ENCODE measurements at places on chromosomes 6 and 20.
A peak's percentile ranks its signal among the peaks of the same experiment; 100 is the strongest.

DNA sequence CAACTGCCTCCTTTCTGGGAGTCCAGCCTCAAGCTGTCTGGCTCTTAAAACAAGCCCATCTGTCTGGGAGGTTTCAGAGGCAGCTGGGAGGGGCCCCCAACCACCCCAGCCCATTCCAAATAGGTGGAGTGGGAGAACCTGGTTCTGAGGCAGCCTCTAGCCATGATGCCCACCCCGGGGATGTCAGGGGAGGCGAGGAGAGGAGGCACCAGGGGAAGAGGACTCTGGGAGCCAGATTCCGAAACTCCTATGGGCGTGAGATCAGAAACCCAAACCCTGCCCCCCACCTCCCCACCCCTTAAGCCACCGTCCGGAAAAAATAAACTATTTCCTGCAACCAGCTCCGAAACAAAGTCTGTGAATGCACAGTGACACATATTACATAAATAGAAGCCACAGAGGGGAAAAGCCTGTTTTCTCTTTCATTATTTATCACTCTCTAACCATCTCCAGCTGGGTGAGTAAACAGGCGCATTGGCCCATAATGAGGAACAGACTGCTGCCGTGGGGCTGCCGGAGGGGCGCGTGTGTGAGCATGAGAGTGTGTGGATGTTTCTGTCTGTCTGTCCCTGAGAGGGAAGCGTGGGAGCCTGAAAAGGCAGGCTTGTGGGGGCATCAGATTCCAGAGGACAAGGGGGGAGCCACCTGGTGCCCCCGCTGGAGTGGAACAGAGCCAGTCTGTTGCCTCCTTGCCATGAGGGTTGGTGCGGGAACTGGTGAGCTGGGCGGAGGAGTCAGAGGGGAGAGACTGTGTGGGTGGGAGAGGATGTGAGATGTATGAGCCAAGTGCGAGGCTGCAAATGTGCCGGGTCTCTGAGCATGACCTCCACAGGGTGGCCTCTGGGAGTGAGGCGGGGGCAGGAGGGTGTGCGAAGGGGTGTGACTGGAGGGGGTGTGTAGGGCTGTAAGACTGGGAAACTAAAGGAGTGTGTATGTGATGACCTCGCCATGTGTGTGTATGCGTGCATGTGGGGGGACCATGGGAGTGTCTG, 14.3 kb upstream of the FOXP4 start:
- no peak for DNase-seq

- peak; percentile 94 for DNase-seq
Measured at GRCh38 chr6:134174672-134175531, 122.5 kb upstream of the SLC2A12 start.

- DNase-seq = no peak
Measured at GRCh38 chr6:29816030-29816429, 11.6 kb upstream of the HLA-G start.

DNA sequence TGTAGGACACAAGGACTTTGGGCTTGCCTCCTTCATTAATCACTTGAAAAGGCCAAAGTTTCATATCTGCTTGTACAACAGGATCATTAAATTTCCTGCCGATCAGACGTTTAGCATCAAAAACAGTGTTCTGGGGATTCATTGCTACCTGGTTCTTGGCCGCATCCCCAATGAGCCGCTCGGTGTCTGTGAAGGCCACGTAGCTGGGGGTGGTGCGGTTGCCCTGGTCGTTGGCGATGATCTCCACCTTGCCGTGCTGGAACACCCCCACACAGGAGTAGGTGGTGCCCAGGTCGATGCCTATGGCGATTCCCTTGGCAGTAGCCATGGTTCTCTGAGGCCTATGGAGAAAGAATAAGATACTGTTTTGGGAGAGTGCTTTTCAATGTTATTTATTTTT, 3.4 kb downstream of the HSPA1L start:
- DNase-seq = no peak

- DNase-seq = no peak
Measured at GRCh38 chr20:62969179-62969760, 16.8 kb downstream of the SLC17A9 start.

- no peak for DNase-seq
Measured at GRCh38 chr6:89611666-89612065, 26.9 kb downstream of the LYRM2 start.

DNA sequence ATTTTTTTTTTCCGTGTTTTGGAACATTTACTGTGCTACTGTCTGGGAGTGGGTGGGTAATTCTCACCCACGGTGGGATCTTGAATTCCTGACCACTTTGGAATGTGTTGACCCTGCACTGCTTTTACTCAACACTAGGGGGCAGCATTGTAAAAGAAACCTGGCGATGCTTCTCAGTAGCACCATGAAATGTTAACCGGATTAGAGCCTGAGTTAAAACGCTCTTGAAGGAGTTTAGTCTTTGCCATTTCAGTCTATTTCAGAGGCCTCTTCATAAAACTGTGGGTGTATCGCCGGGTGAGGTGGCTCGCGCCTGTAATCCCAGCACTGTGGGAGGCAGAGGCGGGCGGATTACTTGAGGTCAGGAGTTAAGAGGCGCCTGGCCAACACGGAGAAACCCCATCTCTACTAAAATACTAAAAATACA, 114.4 kb upstream of the PRND start:
- peak; percentile 61 for DNase-seq

- DNase-seq = peak; percentile 25
Measured at GRCh38 chr6:151430886-151431285, 21.0 kb downstream of the RMND1 start.

DNA sequence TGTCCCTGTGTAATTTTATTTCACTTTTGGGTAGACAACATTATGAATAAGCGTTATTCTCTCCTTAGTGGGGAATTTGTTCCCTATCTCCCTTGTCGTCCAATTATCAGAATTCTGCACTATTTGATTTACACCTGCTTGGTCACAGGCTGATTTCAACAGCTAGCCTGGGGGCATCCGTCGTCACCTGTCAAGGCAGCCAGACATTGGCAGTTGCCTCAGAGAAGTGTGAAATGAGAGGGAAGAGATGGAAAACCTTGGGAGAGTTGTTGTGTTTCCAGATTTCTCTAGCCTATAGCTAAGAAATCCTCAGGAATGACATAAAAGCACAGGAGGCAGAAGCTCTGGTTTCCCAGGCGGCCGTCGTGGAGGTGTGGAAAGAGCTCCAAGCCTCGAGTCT, 891 bp upstream of the GHRH start:
- peak; percentile 49 for DNase-seq

Data from Caco-2 (cell line).